ENCODE measurements at places on chromosomes 4 and X.

DNA sequence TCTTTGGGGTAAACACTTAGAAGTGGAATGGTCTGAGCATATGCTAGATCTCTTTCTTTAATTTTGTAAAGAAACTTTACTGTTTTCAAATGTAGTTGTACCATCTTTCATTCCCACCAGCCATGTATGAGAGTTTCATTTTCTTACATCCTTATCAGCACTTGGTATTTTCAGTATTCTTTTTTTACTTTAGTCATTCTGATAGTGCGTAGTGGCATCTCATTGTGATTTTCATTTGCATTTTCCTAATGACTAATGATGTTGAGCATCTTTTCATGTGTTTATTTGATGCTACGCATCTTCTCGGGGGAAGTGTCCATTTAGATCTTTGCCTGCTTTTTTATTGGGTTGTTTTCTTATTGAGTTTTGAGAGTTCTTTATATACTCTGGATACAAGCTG lies 71.3 kb upstream of the PRPS1 start:
- DNase-seq: no peak

GRCh38 chr4:163484906-163485305 lies 9.6 kb upstream of the TMA16 start:
- DNase-seq: no peak

- DNase-seq: no peak
Observed at GRCh38 chr4:108586778-108587177, 33.6 kb upstream of the RPL34 start.

- DNase-seq: no peak
Observed at GRCh38 chr4:140641789-140642439, 73.2 kb upstream of the UCP1 start.

- DNase-seq: no peak
Observed at GRCh38 chrX:63708801-63709200, 76.2 kb downstream of the ARHGEF9 start.
